ENCODE measurements at places on chromosomes 3 and 15.

- DNase-seq: no peak
Measured at GRCh38 chr15:51737522-51738305, at the start of gene LYSMD2. LYSMD2 (minus strand) TSS chr15:51737655; CDS start chr15:51737622, 33 bp downstream.

- no peak for DNase-seq
Measured at GRCh38 chr3:73453666-73454065, 171.1 kb downstream of the PDZRN3 start.

GRCh38 chr3:21174461-21174860 lies 576.5 kb downstream of the ZNF385D start:
- no peak for DNase-seq

DNA sequence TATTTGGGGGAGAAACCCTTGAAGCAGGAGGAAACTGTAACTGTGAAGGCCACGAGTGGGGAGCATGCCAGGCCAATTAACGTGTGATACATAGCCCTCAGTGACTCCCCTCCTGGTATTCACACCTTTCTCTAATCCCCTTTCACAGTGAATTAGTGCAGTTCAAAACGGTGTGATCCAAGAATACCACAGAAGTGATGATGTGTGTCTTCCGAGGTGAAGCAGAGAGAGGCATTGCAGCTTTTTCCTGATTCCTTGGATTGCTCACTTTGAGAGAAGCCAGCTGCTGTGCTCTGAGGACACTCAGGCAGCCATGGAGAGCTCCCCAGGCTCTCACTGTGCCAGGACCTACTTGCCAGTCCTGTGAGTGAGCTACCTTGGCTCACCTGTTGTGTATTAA lies 17.3 kb downstream of the NIPA2 start:
- no peak for DNase-seq

GRCh38 chr3:186003610-186004009 lies 65.8 kb upstream of the TRA2B start:
- DNase-seq: no peak

GRCh38 chr3:187750513-187751123 lies 5.3 kb upstream of the BCL6 start:
- DNase-seq: no peak

DNA sequence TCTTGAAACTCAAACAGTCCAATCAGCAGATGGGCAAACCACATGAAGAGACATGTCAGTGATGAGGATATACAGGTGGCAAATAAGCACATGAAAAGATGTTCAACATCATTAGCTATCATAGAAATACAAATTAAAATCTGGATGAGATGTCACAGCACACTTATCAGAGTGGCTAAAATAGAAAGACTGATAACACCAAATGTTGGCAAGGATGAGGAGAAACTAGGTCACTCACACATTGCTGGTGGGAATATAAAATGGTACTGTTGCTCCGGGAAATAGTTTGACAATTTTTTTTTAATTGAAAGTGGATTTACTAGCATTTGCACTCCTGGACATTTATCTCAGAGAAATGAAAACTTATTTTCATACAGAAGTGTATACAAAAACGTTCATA lies 8.4 kb downstream of the PGPEP1L start:
- no peak for DNase-seq

GRCh38 chr3:46987743-46988401 lies 8.4 kb downstream of the NBEAL2 start:
- peak; percentile 74 for DNase-seq

GRCh38 chr15:46892621-46893160 lies 824.6 kb upstream of the SEMA6D start:
- DNase-seq: no peak

DNA sequence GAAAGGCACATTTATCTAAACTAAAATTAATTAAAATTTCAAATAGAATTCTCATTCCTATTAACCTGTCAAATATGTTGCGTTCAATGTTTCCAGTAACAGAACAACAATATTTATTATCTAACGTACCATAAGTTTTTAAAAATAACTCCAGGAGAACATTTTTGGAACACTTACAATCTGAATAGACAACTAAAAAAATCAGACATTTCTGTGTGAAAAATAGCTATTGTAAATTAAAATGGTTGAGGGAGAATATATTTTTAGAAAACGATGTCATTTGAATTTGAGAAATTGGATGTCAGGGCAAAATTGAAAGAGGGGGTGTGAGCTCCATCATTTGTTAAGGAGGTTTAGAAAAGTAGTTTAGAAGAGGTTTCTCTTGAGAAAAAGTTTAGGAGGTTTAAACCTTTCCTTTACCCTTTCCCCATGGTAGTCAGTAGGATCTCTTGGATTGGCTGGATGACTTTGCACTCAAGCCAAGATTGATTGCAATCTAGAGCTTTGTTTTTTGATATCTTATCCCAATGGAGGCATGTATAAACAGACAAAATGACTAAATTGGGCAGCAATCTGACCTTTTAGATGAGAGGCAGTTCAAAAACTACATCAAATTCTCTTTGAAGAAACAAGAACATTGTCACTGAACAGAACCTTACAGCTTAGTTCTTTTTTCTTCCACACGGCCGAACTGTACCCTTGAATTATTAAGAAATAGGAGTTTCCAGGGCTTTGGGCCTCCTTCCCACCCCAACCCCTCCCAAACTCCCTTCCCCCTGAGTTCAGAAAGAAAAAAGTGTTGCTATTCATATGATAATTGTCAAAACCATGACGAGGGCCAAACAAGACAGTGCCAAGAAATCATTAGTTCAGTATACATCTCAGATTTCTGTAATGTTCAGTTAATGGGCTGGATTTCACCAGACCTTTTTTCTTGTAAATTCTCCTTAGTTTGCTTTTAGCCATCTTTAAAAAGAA lies 79.7 kb upstream of the CDIN1 start:
- DNase-seq: no peak

GRCh38 chr3:156174229-156174847 lies 54.0 kb downstream of the KCNAB1 start:
- DNase-seq: no peak

DNA sequence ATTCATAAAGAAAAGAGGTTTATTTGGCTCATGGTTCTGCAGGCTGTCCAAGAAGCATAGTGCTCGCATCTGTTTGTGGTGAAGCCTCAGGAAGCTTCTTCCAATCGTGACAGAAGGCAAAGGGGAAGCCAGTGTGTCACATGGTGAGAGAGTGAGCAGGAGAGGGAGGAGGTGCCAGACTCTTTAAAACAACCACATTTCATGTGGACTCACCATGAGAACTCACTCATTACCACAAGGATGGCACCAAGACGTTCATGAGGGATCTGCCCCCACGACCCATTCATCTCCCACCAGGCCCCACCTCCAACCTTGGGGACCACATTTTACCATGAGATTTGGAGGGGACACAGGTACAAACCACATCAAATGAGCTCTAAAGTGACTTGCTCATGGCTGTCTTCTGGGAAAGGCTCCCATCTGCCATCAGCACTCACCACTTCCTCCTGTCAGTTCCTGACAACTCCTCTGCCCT lies 327.3 kb upstream of the TLE3 start:
- DNase-seq: no peak

DNA sequence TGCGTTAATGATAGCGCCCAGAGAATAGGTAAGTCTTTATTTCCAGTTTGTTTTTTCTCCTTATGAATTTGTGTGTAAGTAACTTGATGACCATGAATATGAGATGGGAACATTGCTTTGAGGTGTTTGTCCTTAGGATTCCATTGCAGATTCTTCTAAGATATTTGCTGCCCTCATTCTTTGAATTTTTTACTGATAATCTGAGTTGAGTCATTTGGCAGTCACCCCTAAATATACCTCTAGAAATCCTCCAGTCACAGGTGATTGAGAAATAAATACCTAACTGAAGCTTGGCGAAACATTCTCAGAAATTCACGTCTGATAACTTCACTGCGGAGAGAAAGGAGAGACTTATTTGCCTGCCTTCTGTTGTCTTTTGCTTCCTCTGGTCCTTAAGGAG lies 345.5 kb downstream of the SQOR start:
- DNase-seq: no peak

DNA sequence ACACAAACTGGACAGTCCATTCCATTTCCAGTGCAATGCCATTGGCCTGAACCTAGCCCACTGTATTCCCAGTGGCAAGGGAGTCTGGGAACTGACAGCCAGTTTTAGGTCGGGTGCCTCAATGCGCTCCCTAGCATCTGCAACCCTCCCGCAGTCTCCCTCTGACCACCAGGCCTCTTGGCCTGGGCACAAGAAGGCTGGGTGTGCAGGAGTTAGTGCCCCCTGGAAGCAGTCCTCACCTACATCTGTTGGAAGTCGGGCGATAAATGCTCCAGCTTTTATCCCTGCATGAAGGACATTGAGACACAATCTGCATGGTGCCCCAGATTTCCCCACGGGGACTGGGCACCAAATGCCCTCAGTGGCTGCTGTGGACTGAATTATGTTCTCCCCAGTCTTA lies 12.7 kb downstream of the C3orf22 start:
- no peak for DNase-seq

GRCh38 chr15:48590723-48591122 lies 54.8 kb downstream of the FBN1 start:
- no peak for DNase-seq

DNA sequence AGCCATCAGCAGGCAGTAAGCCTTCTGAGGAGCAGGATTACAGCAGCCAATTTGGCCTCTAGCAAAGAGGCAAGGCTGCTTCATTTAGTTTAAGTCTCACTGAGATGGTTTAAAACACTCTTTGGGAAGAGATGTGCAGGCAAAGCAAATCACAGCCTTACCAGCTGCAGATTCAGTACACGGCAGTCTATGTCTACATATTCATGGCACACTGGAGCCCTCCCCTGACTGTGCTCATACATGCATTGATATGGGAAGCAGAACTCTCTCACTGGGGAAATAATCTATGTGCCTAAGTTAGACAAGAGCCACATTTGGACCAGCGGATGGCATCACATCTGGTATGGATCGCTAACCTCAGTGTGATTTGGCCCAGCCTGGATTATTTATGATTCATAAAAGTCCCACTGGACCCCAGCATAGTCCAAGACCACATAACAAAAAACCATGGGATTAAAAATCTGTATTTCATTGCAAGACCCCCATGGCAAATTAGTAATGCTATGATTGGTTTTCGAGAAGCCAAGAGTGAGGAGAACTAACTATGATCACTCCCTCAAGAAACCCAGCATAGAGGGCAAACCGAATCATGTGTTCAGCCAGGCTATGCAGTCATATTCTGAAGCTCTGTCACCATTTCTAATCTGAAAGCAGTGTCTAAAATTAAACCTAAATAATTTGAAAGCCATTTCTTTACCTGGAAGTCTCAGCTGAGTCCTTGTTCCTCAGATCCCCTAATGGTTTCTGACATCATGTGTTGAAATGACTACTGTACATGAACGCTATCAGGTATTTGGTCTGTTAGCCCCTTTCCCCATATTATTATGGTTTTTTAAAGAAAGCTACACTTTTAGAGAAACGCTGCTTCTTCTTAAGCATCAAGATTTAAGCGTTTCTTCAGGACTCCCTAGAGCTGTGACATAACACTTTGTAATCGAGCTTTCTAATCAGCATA lies 1.2 kb downstream of the PRICKLE2 start:
- no peak for DNase-seq

DNA sequence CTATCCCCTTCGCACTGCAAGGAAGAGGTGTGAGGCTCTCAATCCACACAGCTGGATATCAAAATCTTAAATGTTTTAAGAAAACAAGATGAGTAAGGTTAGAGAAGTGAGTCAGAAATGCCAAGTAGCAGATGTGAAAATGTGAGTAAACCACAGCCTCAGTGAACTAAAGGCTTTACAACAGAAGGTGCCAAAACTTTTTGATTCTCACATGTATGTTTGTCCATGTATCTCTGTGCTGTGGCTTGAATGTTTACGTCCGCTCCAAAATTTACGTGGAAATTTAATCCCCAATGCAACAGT lies 126.8 kb upstream of the PFN2 start:
- no peak for DNase-seq

GRCh38 chr3:66998113-66998903 lies at the start of gene KBTBD8:
KBTBD8 (plus strand) TSS chr3:66998307; CDS start chr3:66998356, 49 bp downstream.
- peak; percentile 89 for DNase-seq

GRCh38 chr3:41318520-41318919 lies 119.2 kb downstream of the CTNNB1 start:
- no peak for DNase-seq
